Right atrium auricular region (tissue), 2 donors: ENCODE measurements at places on chromosomes 5 and 9. TPM values are rescaled to one million over a fixed set of nuclear protein-coding genes. Genes with fewer than 3 reads are reported as not detected.

Gene KIF3A
- total RNA-seq: 5.6 TPM

Gene SLC4A9
- total RNA-seq: not detected

Gene ABO
- 2.5 TPM for total RNA-seq

Gene GPRIN1
- total RNA-seq: 0.22 TPM

DNA sequence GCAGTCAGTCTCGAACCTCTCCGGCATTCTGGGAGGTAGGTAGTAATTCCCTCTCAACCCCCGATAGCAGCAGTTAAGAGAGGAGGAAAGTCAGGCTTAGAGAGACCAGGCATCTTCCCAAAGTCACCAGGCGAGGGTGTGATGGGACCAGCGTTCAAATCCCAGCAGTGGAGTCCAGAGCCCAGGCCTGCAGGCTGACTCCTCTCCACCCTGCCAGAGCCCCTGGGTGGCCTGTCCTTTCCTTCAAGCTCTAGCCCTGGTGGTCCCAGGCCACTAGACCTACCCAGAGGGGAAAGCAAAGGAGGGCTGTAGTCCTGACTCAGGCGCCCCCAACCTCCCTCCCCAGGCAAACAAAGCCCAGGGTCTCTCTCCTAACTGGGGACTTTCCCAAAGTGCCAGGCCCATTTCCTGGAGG, 4.2 kb upstream of the NR5A1 start:
- DNase-seq: no peak
- H3K36me3 ChIP-seq: no peaks in the 10 kb centered on the region
- no peaks in the 10 kb centered on the region for H3K27me3 ChIP-seq

DNA sequence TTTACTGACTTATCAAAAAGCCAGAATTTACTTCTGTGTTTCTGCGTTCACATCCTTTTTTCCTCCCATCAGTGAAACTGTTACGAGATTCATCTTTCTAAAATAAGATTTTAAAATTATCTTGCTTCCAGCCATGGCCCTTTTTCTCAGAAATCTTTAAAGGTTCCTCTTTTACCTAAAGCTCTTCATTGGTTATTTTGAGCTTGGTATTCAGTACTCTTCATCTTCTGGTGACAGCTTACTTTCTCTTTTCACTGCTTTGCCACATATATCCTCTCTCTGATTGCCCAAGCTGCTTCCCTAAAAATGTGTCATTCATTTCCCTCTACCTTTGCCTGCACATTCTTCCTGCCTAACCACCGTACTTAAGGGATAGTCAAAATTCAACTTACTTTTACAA, 32.3 kb downstream of the TGFBR1 start:
- peaks cover 3% of the 10 kb centered on the region for H3K36me3 ChIP-seq
- no peak overlapping the region for H3K4me3 ChIP-seq
- peaks cover 5% of the 10 kb centered on the region for H3K4me1 ChIP-seq
- H3K27ac ChIP-seq: no peak overlapping the region
- DNase-seq: no peak

DNA sequence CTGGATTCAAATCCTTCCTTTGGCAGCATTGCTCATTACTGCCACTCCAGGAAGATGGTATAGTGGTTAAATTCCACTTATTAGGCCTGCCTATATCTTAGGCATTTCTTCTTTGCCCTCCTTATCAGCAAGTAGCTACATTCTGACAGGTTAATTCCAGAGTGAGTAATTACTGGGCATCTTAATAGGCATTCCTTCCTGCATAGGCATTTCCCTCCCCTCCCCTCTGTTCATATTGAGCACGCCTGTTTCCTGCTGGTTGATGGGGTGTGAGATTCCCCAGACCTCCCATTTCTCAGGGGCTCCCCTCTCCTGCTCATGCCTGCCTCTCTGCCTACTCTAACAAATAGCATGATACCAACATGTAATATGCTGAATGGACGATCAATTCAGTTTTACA, 305.9 kb downstream of the CYLC2 start:
- H3K27ac ChIP-seq: no peak overlapping the region
- H3K27me3 ChIP-seq: no peaks in the 10 kb centered on the region
- H3K36me3 ChIP-seq: no peaks in the 10 kb centered on the region
- H3K4me3 ChIP-seq: no peak overlapping the region

- no peak overlapping the region for H3K4me3 ChIP-seq
- no peaks in the 10 kb centered on the region for H3K27me3 ChIP-seq
- H3K4me1 ChIP-seq: no peaks in the 10 kb centered on the region
- no peak overlapping the region for H3K27ac ChIP-seq
- H3K36me3 ChIP-seq: no peaks in the 10 kb centered on the region
Measured at GRCh38 chr5:168591302-168592013, 12.3 kb upstream of the PANK3 start.

DNA sequence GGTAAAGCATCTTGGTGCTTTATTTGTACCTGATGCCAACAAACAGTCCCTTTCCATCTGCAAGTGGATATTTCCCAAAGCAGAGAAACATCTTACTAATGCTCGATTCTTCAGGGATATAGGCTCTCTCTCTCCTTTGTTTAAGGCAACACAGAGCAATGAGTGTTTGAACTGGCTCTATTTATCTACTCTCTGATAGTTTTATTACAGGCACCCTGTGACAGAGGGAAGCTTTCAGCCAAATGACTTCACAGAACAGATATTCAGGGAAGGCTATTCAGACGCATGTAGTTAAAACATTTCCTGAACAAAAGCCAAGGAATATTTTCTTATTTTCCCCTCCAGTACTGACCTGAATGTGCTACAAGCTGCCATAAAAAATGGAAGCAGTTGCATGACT, 141.8 kb downstream of the YIPF5 start:
- no peaks in the 10 kb centered on the region for H3K36me3 ChIP-seq
- peak overlapping the region; percentile 49 for H3K27ac ChIP-seq
- H3K4me3 ChIP-seq: no peak overlapping the region
- DNase-seq: no peak

GRCh38 chr5:157271740-157272271, 5.9 kb downstream of the CYFIP2 start:
- H3K27ac ChIP-seq: no peak overlapping the region
- no peak overlapping the region for H3K4me3 ChIP-seq
- no peaks in the 10 kb centered on the region for H3K27me3 ChIP-seq
- DNase-seq: no peak

- no peak for DNase-seq
- no peak overlapping the region for H3K27ac ChIP-seq
- no peaks in the 10 kb centered on the region for H3K4me1 ChIP-seq
- H3K36me3 ChIP-seq: no peaks in the 10 kb centered on the region
Measured at GRCh38 chr5:142399891-142400290, 75.1 kb upstream of the SPRY4 start.

DNA sequence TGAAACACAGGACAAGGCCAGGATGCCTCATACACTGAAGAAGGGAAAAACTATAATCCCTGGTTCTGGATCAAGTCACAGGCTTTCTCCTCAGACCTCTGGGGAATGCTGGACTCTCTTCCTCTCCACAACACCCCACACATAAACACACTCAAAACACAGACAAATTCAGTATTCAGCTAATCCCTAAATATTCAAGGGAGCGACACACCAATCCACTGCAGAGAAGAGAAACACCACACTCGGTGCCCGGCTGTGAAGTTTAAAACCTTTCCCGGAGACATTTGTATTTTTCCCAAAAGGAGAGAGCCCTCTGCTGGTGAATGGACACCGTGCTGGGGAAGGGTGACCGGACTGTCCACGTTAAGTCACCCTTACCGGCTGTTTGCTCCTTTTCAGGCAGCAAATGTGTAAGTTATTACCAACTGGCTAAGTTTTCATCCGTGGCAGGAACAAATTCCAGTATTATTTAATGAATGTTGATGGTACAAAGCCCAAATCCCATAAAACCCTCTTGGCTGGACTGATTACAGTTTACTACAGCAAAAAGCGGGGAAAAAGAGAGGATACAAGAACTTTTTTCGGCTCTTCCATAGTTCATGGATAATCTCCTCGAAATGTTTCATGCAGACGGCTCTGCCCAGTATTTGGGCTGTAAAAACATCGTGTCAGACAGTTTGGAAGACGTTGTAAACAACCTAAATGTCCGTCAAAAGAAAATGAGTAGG, 130.9 kb upstream of the SLC30A5 start:
- no peak overlapping the region for H3K27ac ChIP-seq
- H3K27me3 ChIP-seq: no peaks in the 10 kb centered on the region
- H3K36me3 ChIP-seq: no peaks in the 10 kb centered on the region
- no peaks in the 10 kb centered on the region for H3K4me1 ChIP-seq
